ENCODE measurements at places on chromosomes 1 and 21. TPM values are rescaled to one million over a fixed set of nuclear protein-coding genes. Genes with fewer than 3 reads are reported as not detected.

RYR2 gene
- 0.26 TPM for total RNA-seq

PLPPR5 gene
- total RNA-seq, result not detected

GRCh38 chr1:189657715-189658114, 819.9 kb downstream of the BRINP3 start:
- DNase-seq, result no peak

- DNase-seq, result peak; percentile 22
Measured at GRCh38 chr21:45132841-45133573, 58.6 kb downstream of the ADARB1 start.

FMOD gene
- total RNA-seq, result 63.0 TPM
